ENCODE measurements at places on chromosomes 7 and 10.

- no peak for DNase-seq
These were observed 25.6 kb upstream of the CD36 start for GRCh38 chr7:80612880-80613279.

DNA sequence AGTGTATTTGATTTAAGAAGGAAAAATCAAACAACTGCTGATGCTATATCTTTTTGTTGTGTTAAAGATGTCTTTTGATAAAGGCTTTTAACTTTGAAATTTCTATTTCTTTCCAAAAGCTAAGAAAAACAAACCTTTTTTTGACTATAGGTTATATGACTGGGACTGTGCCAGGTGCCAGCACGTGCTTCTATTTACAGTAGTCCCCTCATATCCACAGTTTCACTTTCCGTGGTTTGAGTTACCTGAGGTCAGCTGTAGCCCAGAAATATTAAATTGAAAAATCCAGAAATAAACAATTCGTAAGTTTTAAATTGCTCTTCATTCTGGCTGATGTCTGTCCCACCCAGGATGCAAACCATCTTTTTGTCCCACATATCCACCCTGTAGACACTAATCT lies 104.3 kb downstream of the BBS9 start:
- no peak for DNase-seq

DNA sequence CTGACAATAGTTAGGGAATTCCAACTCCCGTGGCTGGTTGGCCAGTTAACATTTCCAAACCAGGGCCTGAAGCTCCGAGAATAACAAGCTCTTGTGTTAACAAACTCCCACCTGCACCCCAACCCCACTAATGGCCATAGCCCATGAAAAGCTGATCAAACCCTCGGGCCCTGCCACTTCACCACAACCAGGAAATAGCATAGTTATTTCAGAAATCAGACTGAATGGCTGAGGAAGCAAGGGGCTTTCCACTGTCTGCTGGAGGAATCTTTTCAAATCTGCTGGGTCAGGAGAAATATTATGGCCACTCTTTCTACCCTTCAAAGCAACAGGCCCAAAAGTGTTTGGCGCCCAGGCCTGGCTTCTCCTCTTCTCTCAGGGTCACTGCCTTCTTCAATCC lies 145.6 kb downstream of the GLCCI1 start:
- peak; percentile 28 for DNase-seq

GRCh38 chr7:95897557-95898251 lies 125.3 kb downstream of the DYNC1I1 start:
- no peak for DNase-seq

GRCh38 chr7:81233208-81233940 lies 314.5 kb upstream of the SEMA3C start:
- no peak for DNase-seq

DNA sequence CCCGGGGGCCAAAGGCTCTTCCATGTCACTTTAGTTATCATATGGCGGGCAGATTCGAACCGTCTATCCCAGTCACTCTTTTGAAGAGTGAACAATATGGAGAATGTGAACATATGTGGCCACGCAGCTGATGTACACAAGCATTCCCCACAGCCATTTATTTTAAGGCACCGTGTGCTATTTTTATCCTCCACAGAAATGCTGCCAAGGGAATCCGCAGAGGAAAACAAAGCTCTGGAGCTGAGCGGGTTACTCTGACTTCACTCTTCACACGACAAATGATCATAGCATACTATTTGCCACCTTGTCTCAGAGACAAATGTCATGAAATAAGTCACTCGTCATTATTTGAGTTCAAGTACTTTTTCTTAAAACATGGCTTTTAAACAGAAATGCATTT lies 100.3 kb downstream of the CTBP2 start:
- DNase-seq: no peak

GRCh38 chr7:37322831-37323230 lies 125.8 kb downstream of the ELMO1 start:
- no peak for DNase-seq

GRCh38 chr7:134891262-134891695 lies 95.0 kb upstream of the AGBL3 start:
- no peak for DNase-seq

DNA sequence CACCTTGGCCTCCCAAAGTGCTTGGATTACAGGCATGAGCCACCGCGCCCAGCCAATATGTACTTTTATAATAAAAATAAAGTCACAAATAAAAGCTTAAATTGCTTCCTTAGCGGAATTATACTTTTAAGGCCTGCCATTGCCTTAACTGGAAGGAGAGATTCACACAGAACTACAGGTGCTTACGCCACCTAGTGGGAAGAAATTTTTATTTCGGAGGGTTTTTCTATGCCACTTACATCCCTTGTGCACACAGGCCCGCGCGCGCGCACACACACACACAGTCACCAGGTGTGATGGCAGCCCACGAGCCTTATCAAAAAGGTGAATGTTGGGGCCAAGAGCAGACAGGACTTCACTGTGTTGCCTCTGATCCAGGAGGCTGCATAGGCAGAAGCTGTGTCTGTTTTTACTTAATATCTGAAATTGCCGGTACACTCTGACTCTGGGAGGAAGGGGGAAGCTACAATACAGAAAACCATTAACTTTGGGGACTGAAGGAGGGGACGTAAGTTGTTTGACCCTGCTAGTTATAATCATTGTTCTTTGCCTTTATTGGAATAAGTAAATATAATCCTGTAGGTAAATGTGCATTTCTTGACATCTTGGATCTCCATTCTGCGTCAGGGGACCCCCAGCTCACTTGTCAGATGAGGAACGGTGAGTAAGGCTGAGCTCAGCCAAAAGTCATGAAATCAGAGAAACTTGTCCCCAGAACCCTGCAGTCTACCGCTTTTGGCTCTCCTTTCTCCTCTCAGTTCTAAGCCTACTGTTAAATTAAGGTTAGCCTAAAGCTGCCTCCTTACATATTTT lies 87.1 kb downstream of the SLC16A9 start:
- DNase-seq: peak; percentile 26

GRCh38 chr10:122021828-122022227 lies 32.9 kb downstream of the TACC2 start:
- DNase-seq: no peak

- no peak for DNase-seq
These were observed 2.5 kb downstream of the TCF7L2 start for GRCh38 chr10:112952282-112953173.

DNA sequence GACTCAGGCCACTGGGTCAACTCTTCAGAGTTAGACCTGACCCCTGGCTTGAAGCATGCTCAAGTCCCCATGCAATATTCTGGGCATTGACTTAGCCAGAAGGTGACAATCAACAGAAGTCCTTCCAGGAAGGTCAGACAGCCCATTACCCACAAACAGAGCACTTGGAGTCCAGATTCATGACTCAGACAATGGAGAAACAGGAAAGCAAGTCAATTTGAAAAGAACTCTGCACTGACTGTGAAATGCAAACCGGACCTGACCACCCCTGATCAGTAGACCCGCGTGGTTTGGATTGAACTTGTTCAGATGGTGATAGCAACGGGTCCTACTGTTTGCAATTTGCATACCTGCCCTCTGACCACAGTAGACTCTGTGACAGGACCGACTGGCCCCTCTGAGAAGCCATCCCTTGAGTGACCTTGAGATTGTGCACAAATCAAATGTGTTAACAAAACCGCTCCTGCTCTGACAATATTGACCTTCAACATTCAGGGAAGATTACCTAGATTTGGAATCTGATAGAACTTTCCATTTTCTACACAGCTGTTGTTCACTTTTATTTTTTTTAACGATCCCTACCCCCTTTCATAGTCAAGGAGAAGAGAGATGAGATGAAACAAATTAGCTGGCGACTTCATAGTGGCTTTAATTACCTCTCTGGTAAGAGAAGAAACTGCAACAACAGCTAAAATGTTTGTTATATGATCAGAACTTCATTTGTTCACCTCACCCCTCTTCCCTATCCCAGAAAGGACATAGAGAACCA lies 138.7 kb downstream of the NRP1 start:
- DNase-seq: no peak

- DNase-seq: no peak
These were observed 113.6 kb downstream of the ADCY1 start for GRCh38 chr7:45687721-45688120.

- no peak for DNase-seq
These were observed 78.9 kb downstream of the ANLN start for GRCh38 chr7:36468370-36469101.

DNA sequence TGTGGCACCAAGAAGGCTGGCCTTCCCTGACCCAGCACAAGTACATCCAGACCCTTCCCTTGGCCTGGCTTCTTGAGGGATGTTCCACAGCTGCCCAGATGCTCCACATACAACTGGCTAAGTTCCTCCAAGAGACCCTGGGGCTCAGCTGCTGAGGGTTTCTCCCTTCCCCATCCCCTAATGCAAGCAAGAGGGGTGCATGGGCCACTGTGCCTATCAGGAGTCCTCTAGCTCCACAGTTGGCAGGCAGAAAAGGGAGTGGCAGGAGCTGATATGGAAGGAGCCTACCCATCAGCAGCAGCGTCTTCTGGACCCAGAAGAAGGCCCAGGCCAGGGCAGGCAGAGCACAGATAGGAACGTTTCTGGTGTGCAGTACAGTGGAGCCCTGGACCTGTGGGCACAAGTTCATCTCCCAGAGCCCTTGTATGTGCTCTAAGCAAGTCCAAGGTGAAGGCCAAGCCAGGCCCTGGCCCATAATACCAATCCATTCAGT lies 26.2 kb downstream of the VSIR start:
- DNase-seq: no peak

GRCh38 chr7:143304938-143305337 lies 11.0 kb upstream of the CLCN1 start:
- DNase-seq: no peak

- DNase-seq: no peak
These were observed 65.6 kb downstream of the ITIH5 start for GRCh38 chr10:7601023-7601656.

All from CD4-positive, alpha-beta T cell treated with Interleukin-4 for 4 hours (primary cell).